ENCODE measurements at places on chromosomes 7 and 10.

DNA sequence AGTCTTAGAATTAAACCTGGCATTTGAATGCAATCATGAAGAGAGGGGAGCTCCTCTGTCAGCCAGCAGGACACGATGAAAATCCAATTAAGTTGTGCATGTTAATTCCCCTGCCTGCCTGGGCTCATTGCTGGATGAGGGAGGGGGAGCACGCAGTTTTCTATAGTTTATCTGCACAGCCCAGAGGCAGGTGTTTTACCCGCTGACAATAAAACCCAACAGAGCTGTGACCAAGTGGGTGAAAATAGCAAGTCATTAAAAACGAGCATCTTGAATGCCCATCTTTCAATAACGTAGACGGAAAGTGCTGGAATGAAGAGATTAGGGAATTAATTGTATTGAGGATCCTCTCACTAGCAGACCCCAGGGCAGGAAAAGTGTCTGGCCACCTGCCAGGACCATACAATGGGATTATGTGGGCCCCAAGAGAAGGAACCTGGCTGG is 100.1 kb upstream of the FAM20C start:
- DNase-seq = no peak

- no peak for DNase-seq
Observed at GRCh38 chr10:32489901-32490300, 44.0 kb downstream of the CCDC7 start.

DNA sequence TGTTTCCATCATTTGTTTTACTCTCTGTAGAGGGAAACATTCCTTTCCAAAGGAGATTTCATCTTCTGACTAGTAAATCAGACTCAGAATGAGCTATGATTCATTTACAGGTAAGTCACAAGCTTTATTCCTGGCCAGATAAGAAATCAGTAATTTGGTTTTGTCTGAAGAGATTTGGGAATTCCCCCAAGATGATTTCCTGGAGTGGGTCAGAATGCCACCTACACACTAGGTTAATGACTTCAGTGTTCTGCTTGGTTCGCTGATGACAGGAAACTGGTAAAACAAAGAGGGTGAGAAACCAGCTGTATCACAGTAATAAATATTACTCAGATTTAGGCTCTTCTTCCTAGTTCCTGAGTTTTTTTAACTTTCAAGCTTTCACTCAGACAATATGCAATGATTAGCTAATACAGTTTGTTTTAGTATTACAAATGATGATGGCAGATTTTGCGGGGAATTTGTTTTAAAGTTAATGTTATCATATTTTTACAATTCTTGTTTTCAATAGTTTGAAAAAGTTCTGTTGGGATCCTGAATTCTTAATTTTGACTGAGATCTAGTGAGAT is 8.3 kb upstream of the ASZ1 start:
- peak; percentile 60 for DNase-seq

DNA sequence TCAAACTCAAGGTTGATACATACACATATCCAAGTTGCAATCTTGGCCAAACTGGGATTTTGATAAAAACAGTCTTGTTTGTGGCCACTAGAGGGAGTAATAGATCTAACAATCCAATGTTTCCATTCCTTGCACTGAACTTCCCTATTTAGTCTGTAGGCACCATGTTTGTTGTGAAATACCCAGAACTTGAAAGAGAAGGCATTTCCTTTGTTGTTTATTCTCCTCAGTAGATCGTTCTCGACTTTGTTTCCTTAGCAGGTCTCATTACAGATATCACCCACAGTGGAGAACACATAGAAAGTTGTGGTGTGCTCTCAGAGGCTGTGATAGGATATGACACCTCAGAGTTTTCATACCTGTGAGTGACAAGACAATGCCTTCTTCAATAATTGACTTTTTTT is 70.3 kb upstream of the MXI1 start:
- peak; percentile 57 for DNase-seq

- no peak for DNase-seq
Observed at GRCh38 chr10:131888186-131888604, 12.6 kb upstream of the PPP2R2D start.

DNA sequence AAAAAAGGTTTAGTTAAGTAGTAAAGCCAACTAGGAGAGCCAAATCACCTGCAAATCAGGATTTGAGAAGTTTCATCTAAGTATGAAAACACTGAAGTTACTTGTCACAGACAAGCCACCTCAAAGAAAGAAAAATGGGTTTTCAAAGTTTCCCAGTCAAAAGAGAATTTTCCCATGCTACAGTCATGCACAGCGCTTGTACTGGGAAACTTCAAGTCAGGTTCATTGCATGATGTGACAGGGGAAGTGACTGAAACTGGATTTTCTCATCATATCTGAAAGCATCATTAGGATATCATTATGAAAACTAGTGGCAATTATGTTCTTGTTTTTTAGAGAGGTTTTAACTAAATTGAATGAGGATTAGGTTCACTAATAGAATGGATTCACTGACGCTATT is 167.0 kb downstream of the SGMS1 start:
- DNase-seq = peak; percentile 21

DNA sequence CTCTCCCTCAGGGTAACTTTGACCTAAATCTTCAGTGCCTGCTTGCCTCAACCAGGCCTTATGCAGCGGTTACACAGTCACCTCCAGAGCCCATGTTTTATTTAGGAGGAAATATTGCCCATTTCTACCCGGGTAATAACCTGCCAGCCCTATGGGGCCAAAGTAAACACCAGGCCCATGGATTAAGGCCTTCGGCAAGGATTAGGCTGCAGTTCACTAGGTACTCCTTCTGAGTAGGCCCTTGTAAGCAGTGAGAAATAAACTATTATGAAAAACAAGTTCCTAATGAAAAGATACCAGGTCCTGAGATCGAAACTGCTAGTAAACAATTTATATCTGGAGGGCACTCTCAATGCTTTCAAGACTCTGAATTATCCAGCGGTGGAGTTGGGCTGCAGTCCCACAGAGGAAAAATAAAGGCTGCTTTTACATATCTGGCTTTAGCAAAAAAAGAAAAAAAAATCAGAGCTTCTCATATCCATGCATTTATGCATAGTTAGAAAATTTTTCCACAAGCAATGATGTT is 3.7 kb upstream of the HOXA10 start:
- DNase-seq = no peak

GRCh38 chr10:102702742-102703141 is 11.5 kb downstream of the ARL3 start:
- DNase-seq = no peak

DNA sequence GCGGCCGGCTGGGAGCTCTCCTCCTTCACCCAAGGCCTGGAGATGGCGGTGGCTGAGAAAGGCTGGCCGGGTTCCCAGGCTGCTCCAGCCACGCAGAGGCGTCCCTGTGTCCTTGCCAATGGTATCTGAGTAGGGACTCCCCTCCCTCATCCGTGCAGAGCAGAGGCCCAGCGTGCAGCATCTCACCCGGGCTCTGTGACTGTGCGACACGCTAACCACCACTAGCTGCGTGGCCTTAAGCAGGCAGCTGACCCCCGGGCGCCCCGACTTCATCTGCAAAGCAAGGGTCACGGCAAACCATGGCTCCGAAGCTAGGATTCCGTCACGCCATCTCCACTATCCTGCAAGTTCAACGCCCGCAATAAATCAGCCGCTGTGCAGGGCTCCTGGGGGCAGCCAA is 47.2 kb upstream of the TNRC18 start:
- DNase-seq = no peak

DNA sequence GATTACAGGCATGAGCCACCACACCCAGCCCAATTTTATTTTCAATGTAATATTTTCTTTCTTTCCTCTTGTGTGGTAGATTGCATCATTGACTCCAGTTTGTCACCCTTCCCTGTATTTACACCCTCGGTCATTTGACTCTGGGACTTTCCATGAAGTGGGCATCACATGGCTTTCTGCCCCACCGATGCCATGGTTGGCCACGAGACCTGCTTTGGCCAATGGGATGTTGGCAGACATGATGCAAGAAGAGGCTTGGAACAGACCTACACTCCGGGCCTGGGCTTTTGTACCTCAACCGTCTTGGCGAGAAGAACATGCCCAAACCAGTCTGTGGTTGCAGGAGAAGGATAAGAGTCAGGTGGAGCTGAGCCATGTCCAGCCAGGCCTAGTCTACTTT is 38.8 kb upstream of the CACUL1 start:
- no peak for DNase-seq

DNA sequence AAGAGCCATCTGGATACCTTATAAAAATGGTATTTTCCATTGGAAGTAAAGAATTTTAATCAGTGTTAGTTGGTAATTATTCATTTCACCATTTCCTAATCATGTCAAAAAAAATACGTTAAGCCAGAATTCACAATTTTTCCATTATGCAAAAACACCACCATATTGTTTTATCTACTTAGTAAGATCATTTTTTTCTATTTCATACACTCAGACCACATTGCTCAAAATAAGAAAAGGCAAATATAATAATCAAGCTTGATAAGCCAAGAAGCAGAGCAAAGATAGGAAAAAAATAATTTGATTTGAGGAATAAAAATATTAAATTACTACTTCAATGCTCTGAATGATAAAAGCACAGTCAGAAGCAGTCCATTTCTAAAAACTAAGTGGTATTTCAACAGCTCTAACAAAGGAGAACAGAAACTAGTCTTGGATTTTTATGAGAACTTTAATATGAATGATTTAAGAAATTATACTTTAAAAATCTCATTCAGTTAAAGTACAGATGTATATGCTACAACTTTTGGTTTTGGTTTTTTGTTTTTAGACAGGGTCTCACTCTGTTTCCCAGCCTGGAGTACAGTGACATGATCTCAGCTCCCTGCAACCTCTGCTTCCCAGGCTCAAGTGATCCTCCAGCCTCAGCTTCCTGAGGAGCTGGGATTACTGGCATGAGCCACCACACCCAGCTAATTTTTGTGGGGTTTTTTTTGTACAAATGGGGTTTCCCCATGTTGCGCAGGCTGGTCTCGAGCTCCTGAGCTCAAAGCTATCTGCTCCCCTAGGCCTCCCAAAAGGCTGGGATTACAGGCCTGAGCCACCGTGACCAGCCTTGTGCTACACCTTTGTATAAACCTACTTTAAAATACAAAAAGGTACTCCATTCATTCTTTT is 46.6 kb downstream of the LRRN3 start:
- DNase-seq = no peak

DNA sequence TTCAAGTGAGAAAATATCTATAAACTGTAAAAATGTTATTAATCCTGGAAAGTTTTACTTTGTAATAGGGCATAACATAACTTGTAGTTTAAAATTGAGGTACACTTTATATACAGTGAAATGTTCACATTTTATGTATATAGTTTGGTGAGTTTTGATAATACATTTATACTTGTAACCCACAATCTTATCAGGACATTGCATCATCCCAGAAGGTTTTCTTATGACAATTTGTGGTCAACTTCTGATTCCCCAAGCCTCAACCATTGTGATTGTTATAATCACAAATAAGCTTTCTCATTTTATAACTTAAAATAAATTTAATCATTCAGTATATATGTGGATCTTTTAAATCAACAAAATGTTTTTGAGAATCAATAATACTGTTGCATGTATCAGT is 151.1 kb downstream of the TFPI2 start:
- no peak for DNase-seq

DNA sequence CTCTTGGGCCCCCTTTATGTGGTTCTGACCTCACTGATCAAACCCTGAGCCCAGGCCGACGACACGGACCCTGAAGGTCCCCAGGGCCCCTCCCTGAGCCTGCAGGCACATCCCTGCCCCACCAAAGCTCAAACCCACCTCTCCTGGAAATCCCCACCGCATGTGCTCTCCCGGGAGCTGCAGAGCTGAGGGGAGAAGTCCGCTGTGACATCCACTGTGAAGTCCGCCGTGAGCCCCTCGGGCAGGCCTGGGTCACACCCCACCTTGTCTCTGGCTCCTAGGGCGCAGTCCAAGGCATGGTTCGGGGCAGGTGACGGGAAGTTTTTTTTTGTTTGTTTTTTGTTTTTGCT is 100.2 kb downstream of the MICALL2 start:
- no peak for DNase-seq

GRCh38 chr7:16916105-16916639 is 34.4 kb upstream of the AGR3 start:
- no peak for DNase-seq

GRCh38 chr10:129631006-129631405 is 164.0 kb downstream of the MGMT start:
- DNase-seq = no peak

DNA sequence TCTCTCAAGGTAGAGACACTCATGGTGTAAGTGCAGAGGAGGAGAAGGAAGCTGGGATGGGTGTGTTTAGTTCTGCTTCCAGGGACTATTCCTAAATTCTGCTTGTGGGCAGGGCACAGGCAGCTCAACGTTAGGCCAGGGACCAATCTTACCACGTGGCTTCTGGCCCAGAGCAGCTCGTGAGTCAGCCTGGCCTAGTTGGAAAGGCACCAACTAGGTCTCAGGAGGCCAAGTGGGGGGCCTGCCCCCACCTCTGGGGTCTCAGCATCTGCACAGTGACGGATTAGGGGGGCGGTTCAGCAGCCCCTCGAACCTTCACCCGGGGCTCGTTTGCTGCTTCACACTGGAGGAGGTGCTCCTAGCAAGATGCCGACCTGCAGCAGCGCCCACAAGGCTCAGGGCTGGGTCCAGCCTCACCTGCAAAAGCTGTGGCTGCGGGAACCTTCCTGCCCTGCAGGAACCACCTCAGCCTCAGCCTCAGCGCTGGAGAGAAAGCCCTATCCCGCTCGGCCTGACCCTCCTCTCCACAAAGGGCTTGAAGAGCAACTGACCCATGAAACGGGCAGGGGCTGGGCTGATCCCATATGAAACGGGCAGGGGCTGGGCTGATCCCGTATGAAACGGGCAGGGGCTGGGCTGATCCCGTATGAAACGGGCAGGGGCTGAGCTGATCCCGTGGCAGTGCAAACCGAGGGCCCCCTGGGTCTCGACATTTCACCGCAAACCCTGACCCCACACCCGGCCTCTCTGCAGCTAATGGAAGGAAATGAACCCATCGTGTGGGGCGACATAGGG is 447.4 kb downstream of the DNAJB6 start:
- no peak for DNase-seq

GRCh38 chr7:8094164-8095140 is 125.9 kb downstream of the GLCCI1 start:
- no peak for DNase-seq

- no peak for DNase-seq
Observed at GRCh38 chr10:98390406-98390805, 24.6 kb downstream of the PYROXD2 start.

DNA sequence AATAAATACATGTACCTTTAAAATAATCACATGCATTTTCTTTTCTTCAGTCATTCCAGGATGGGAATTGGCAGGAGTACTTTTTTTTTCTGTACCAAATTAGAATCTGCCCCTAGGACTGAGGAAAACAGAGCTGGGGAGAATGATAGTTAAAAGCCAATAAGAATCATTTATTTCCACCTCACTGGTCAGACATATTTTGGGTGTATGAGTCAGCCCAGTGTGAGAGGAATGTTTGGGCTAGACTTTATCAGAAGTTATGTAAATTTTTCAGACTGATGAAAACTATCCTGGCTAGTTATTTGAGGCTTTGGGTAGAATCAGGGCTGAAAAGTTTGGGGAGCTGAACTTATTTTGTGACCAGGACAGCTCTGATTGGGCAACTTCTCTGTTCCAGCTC is 303.1 kb upstream of the NPSR1 start:
- no peak for DNase-seq

DNA sequence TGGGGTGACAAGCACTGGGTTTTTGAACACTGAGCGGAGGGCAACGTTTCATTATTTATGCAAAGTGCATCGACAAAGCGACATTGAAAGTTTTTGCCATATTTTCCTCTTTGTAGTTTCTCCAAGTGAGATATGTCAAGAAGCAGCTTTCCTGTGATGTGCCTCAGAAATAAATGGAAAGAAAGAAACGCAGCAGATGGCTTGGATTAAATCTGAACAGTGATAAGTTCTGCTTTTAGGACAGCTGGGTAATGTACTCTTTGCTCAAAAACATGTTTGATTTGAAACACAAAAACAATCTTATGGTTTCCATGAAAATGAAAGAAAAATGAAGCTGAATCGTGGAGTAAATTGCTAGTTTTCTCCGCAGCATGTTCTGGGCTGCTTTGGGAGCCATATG is 166.3 kb downstream of the PTPRN2 start:
- no peak for DNase-seq

All from GM13977 (cell line).